Cerebellar cortex (tissue), 1 donor: ENCODE measurements at places on chromosomes 5 and 9.

DNA sequence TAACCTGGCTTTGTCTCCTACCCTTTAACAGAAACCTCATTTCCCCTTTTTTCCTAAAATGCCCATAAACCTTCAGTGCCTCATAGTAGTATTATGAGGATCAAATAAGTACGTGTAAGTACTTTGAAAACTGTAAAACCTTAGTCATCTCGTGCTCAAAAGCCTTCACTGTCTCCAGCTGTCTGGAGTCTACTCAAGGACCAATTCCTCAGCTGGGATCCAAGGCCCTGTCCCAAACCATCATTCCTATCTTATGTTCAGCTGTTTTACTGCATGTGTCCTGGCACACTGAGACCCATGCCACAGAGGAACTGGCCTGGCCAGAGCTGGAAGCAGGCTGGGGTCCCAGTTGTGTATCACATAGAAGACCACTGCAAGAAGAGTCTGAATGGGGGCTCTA lies 15.9 kb downstream of the ADAMTSL1 start:
- no peak for DNase-seq

- DNase-seq, result no peak
Measured at GRCh38 chr9:89362647-89363310, 44.5 kb downstream of the SECISBP2 start.

DNA sequence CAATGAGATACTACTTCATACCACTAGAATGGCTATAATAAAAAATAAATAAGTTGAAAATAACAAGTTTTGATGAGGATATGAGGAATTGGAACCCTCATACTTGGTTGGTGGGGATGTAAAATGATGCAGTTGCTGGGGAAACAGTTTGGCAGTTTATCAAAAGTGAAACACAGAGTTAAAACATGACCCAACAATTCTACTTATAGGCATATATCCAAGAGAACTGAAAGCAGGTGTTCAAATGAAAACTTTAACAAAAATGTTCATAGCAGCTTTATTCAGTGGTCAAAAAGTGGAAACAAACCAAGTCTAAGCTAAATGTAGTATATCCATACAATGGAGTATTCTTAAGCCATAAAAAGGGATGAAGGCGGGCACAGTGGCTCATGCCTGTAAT lies 13.1 kb upstream of the LHFPL2 start:
- DNase-seq, result no peak

GRCh38 chr5:165305596-165305995 lies 1800.2 kb downstream of the MAT2B start:
- no peak for DNase-seq

- DNase-seq, result no peak
Measured at GRCh38 chr9:32486839-32487562, 39.0 kb downstream of the RIGI start.

DNA sequence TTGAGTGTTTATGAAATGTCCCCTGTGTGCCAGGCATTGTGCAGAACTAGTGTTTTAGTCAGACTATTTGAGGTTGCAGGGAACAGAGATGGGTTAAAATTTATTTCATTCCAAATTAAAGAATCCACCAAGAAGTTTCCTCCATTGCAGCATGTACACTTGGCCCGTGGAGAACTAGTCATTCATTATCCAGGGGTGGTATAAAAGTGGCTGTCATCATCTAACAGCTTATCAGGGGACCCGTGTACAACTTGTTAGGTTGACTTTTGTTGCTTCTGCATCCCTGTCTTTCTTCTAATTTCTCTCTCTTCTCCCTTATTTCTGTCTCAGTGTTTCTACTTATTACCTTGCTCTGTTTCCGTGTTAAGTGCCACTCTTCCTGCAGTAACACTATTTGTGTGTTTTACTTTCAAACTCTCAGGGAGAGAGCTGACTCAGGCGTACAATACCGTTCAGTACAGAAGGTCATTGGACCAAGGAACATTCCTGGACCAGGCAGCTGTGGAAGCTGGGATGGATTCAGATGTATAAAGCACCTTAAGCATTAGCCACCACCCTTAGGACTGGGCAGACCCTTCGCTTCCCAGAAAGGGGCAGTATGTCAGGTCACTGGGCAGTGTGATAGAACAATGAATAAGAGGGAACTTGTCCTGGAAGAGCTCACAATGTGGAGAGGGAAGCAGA lies 36.1 kb downstream of the MAP3K1 start:
- no peak for DNase-seq

- DNase-seq, result no peak
Measured at GRCh38 chr9:136326761-136327303, 507 bp upstream of the GPSM1 start.

DNA sequence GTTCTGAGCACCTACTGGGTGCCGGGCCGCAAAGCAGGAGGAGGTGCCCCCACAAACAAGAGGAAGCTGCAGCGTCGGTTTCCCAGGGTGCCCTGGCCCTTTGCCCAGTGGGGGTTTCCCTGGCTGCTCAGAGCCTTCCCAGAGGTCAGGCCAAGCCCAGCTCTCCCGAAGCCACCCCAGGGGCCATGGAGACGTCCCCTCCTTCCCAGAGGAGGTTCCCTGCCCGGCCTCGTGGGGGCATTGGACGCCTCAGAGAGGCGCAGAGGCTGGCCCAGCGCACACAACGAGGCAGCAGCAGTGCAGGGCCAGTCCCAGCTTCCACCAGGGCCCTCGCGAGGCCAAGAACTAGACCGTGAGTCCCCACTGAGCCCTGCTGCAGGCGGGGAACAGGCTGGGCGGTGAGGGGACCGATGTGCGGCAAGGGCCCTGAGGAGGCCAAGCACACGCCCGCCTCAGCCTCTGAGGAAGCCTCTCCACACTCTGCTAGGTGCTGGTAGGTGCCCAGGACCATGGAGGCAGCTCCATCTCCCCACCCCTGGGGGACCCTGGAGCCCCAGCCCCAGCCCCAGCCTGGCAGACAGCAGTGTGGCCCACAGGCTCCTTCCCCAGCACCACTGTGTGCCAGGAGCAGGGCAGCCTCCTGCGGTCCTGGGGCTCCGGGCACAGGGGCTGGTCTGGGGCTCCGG lies 7.0 kb downstream of the DIPK1B start:
- DNase-seq, result peak; percentile 43

DNA sequence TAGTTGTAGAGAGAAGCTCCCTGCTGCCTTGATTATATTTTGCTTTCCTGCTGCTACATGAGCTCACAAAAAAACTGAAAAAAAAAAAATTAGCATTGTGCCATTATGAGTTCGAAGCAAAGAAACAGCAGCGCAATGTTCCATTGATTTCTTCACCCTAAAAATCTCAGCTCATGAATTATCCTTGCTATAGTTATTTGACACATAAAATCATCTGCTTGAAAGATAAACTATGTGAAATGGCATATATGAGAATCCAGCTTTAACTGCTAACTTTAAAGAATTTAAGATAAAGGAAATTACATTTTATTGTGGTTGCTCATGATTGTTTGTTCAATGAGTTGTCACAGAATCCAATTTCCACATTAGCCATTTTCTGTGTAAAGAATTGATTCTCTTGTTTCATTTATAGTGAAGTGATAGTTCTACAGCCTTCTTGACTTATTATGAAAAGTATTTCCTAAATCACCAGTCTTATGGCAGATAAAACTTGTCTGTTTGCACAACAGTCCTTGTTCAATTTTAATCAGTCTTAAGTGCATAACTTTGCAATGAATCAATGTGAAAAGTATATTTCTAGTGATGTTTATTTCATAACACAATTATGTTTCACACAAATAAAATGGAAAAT lies 1275.0 kb upstream of the CDH9 start:
- no peak for DNase-seq

GRCh38 chr5:131939690-131940345 lies 5.6 kb downstream of the MEIKIN start:
- no peak for DNase-seq

DNA sequence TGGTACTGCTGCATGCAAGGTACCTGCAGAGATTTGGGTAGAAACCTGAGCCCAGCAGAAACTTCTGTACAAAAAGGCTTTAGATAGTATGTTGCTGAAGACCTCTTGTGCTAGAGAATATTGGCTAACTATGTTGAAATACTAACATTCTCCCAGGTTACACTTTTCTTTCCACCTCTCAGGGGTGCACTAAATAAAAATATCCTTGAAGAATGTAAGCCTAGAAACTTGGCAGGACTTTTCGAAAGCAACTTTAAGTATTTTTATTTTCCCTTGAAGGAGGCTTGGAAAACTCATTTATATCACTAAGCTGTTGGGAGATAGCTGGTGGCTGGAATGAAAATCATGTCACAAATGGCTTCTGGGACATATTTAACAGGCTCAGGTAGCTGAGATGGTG lies 50.0 kb downstream of the FBXL7 start:
- DNase-seq, result no peak

DNA sequence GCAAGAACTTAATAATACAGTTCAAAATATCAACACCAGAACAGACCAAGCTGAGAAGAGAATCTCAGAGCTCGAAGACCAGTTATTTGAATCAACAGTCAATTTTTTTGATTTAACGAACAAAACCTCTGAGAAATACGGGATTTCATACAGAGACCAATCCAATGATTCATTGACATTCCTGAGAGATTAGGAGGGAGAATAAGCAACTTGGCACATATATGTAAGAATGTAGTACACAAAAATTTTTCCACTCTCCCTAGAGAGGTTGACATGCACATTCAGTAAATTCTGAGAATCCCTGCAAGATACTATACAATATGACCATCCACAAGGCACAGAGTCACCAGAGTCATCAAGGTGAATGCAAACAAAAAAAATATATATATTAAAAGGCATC lies 1577.3 kb upstream of the C9orf72 start:
- DNase-seq, result no peak

GRCh38 chr9:98547606-98548005 lies 161.1 kb downstream of the GABBR2 start:
- no peak for DNase-seq

DNA sequence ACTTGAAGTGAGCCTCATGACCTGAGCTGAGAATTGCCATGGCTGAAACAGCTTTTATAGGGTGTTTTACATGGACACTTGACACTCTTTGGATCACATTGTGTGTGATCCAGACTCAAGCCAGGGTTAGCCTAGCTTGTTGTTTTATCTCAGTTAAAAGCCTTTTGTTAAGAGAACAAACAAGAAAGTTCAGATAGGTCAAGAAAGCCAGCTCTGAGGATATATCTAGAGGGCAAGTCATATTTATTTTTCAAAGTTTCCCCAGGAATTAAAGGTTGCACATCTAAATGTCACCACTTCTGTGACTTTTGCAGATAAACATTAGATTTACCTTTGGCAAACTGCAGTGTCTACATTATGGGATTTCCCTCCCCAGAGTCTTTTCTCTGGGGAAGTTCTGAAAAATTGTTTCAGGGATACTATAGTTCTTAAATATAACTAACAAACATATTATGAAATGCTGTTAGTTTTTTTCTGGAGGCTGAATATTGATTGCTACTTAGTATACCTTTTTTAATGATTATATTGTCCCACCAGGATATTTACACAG lies 134.5 kb downstream of the C9orf152 start:
- no peak for DNase-seq

GRCh38 chr5:59436364-59437148 lies 457.0 kb downstream of the PDE4D start:
- DNase-seq, result no peak

DNA sequence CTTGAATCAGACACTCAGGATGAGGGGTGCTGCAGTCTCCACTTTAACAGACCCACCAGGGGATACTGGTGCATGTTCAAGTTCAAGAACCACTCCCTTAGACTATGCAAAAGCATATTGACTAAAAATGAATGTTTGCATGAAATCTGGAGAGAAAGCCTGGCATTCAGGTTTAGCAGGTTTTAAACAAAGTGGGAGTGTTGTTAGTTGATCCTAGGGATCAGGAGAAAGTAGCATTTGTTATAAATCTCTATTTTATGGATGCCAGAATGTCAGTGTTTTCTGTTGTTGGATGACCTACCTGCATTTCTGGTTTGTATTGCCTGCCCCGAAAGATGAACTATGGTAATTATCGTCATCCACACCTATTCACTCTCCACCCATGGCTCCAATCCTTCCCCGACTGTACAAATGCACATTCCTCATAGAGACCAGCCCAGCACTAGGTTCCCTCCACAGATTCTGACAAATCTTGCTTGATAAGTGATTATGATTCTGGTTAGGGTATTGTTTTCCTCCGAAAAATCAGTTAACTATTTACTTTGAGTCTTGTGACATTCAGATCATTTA lies 17.2 kb downstream of the TMEM252 start:
- no peak for DNase-seq

DNA sequence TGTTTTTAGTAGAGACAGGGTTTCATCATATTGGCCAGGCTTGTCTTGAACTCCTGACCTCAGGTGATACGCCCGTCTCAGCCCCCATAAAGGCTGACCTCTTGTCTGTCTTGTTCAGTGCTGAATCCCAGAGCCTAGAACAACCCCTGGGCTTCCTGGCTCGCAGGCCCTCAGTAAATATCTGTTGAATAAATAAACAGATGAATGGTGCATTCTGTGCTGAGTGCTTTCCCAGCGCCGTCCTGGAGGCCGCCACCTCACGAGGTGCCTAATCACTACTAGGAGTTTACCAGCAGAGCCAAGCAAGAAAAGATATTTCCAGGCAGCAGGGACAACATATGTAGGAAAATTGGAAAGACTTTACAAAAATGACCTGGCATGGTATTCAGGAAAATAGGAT lies 88.5 kb downstream of the SNX24 start:
- DNase-seq, result no peak

DNA sequence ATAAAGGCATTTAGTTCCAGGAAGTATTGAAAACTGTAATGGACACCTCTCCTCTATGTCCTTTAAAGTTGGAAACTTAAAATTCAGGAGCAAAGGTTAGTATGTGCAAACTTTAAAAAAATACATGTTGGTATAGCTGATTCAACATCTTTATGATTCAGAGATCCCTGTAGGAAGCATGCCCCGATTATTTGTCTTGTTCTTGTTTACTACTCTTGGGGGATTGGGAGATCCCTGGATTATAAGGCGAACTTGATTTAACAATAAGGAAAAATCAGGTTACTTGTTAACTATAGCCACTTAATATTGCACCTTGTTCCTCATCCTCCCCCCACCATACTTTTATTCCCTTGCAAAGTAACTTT lies 1.7 kb downstream of the F2RL1 start:
- DNase-seq, result no peak

- DNase-seq, result no peak
Measured at GRCh38 chr5:80403782-80404181, 4.1 kb upstream of the ZFYVE16 start.

DNA sequence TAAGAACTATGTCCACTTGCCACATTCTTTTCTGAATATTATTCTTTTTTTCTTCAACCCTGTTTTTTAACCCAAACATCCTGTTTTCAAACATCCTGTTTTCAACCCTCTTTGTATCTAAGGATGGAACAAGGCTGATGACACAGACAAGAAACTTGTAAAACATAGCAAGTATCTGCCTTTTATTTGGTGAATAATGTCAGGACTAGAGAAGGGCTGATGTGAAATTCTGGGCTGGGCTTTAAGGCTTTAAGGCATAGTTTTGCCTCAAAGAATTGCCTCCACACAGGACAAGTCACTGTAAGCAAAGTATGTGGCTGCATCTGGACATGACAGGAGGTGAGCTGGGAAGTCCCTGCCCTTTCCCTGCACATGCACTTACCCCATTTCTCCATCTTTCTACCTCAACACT lies 42.5 kb upstream of the RIC1 start:
- no peak for DNase-seq
